ENCODE measurements at places on chromosomes 2 and 18. TPM values are rescaled to one million over a fixed set of nuclear protein-coding genes. Genes with fewer than 3 reads are reported as not detected.

DNA sequence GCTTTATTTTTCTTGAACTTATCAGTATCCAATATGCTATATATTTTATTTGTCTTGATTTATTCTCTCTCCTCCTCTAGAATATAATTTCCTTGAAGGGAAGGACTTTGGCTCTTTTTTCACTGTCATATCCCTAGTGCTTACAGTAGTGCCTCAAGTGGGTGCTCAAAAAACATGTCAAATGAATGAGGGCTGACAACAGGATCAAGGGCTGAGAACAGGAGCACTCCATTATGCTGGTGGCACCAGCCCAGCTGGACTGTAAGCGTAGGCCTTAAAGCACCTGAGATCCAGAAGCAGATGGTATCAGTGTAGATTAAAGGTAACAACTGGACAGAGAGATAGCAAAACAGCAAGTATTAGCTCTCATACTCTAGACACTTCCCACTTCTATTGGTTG lies 46.3 kb downstream of the PMS1 start:
- no peak for DNase-seq

IL36A gene
- not detected for total RNA-seq

DNA sequence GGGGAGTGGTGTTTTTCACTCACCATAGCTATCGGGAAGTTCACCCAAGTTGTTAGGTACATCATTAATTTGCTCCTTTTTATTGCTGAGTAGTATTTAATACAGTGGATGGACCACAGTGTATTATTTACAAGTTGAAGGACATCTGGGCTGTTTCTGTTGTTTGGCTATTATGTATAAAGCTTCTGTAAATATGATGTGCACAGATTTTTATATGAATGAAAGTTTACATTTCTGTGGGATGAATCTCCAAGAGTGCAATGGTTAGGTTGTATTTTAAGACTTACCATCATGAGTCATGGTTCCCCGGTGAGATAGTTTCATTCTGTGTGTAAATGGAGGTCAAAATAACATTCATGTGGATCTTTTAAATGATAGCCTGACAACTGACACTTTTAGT lies 337.4 kb downstream of the PTPRM start:
- no peak for DNase-seq

SNORC gene
- total RNA-seq, result 1.0 TPM

QPCT gene
- total RNA-seq, result 396 TPM

DNA sequence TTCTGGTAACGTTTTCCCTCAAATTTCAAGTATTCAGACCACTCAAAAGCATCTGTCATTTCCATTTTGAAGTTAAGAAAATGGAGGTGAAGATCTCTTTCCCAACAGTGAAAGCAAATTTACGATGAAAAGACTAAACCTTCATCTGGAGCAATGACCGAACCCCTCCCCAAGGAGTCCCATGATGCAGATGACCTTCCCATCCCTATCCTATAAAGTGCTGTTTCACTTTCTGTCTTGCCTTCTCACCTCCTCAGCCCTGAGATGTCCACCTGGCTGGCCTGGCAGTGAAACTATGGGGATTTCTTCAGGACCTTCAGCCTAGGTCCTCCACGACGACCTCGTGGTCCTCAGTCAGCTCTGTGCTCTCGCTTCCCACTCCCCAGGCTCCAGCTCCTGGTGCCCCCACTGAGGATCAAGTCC lies 925 bp upstream of the NPC1 start:
- peak; percentile 42 for DNase-seq

POTEI gene
- total RNA-seq, result not detected

DNA sequence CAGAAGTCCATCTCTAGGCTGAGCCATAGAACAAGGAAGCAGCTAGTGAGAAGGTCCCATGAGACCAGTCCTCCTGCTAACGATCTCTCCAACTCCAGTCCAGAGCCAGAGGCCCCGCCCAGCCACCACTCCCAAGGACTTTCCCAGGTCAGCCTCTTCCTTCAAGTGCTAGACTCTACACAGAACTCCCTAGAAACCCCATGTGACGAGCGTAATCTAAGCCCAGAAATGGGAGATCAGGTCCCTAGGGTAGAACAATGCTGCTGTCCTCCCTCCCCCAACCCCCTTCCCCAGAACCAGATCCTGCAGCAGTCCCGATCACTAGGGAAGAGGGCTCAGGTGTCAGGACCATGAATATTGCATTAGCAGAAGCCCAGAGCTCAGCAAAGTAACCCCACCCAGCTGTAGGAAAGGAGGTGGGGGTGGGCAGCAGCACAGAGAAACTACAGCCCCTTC lies 6.9 kb downstream of the DCTN1 start:
- peak; percentile 62 for DNase-seq

Measured in adrenal gland (tissue), 19 donors.